Fibroblast of villous mesenchyme (primary cell): ENCODE measurements at places on chromosomes 13 and 19. TPM values are rescaled to one million over a fixed set of nuclear protein-coding genes. Genes with fewer than 3 reads are reported as not detected.
A peak's percentile ranks its signal among the peaks of the same experiment; 100 is the strongest.

DNA sequence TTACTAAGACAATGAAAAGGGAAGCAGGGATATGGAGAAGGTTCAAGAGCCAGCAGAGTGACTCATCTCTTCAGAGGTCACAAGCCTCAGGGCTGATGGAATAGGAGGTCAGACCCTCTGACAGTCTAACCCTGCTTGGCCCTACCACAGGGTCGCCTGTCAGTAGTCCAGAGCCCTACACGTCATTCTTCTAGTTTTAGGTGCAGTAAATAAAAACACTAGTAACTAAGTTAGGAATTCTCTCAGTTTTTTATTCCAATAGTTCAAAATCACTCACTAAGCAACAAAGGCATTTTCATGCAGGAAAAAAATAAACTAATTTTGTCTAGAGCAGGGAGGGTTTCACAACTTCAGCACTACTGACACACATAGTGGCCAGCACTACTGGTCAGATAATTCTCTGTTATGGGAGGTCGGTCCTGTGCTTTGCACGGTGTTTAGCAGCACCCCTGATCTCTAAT, 27.2 kb downstream of the FOXO1 start:
- peak; percentile 56 for DNase-seq

The SPHK2 gene
- 7.8 and 10.0 TPM in 2 replicates for total RNA-seq

The FGF14 gene
- total RNA-seq = under 0.01 TPM in 2 replicates

DNA sequence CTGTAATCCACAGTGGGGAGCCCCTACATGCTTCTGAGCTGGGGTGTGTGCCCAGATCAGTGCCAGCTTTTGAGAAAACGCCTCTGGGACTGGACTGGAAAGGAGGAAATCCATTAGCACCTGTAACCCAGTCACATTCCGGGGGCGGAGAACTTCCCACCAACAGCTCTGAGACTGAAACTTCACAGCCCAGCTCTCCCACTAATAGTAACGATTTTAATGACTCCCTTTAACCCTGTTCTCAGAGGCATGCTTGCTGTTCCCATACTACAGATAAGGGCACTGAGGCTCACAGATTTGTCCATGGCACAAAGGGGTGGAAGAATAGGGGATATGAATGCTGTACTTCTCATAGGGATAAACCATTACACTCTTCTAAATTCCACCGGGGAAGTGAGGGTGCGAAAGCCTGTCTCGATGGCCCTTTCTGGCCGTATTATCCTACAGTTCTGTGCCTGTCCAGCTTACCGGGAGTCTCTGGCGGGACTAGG, 851 bp downstream of the FBXO46 start:
- DNase-seq = no peak

DNA sequence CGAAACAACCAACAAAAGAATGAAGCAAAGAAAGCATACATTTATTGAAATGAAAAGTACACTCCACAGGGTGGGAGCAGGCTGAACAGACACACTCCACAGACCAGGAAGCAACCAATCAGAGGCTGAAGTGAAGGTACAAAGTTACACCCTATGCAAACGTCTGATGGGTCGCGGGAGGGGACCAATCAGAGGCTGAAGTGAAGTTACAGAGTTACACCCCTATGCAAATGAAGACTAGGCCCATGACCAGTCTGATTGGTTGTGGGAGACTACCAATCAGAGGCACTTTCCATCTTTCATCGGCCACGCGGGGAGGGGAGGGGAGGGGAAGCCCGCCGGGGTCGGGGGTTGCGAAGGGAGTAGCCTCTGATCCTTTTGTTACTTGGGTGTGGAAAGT, 12.4 kb upstream of the FBL start:
- peak; percentile 67 for DNase-seq

GRCh38 chr13:50419331-50419865, 404.2 kb downstream of the KCNRG start:
- DNase-seq = no peak

DNA sequence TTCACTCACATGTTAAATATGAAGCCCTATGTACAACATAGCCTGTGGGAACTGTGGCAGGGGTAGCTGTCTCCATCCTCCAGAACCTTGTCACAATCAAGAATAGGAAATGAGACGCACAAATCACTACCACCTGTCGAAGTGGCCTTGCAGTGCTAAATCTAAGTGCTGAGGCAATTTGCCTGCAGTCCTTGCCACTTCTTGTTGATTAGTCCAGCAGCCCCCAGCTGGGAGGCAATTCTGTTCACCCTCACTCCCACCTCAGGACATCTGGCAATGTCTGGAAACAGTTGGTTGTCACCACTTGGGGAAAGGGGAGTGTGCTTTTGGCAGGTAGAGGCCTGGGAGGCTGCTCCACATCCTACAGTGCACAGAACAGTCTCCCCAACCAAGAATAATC, 10.7 kb downstream of the RFX2 start:
- DNase-seq = no peak

The ZNF534 gene
- total RNA-seq = under 0.01 TPM in 1 of 2 replicates, not detected in the other

The MYPOP gene
- total RNA-seq = 2.6 TPM in 2 replicates

DNA sequence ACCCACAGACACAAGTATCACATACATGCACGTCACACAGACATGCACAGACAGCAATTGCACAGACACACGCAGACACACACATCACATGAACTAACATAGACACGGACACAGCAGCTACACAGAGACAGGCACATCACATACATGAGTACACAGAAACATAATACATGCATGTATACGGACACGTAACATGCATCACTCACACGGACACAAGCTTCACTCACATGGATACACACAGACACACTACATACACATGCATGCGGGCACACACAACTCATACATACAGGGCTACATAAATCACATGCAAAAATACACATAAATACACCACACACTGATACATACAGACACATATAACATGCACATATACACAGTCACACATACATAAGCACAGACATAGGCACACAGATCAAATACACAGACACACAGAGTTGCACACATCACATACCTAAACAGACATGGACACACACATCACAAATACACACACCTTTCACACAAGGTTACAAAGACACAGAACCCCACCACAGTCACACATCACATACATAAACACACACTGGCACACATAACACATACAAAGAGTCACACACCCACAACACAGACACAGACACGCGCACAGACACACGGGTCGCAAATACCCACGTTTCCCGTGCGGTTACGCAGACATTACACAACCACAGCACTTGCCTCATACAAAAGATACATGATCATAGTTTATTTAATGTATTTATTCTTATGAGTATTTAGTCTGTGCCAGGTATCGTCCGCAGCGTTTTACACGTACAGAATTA, 1.1 kb upstream of the LMTK3 start:
- no peak for DNase-seq
